ENCODE measurements at places on chromosomes 11 and 22.

- DNase-seq = peak; percentile 60
Measured at GRCh38 chr11:19660076-19660475, 52.6 kb upstream of the NAV2 start.

- DNase-seq = no peak
Measured at GRCh38 chr11:12161137-12161536, 50.7 kb downstream of the MICAL2 start.

DNA sequence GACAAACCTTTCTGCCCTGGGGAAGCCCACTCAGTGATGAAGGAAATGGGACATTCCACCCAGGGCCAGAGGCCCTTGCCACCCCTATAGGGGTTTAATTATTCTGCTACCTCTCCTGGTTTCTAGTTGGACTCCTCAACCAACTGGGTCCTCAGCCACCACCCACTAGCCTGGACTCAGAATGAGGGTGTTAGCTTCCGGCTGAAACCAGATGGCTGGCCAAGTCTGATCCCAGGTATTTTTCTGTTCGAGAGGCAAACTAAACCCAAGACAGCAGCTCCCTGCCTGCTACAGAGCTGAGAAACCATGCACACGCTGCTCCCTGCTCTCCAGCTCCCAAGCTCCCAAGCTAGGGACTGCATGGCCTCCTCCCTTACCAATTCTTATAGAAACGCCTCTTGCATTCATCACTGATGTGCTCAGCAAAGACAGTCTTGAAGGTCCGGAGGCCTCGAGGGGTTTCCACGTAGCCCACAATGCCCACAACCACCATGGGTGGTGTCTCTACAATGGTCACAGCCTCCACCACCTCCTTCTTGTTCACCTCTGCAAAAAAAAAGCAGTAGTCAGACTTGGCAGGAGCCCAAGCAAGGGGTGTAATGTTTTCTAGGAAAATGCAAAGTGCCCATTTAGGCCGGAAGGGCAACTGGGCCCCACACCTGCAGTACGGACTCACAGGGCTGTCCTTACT is 2.2 kb downstream of the RPL3 start:
- DNase-seq = peak; percentile 18

GRCh38 chr22:46281866-46282678 is 14.3 kb downstream of the TTC38 start:
- DNase-seq = no peak

GRCh38 chr11:134753771-134754520 is 341.9 kb upstream of the B3GAT1 start:
- no peak for DNase-seq

DNA sequence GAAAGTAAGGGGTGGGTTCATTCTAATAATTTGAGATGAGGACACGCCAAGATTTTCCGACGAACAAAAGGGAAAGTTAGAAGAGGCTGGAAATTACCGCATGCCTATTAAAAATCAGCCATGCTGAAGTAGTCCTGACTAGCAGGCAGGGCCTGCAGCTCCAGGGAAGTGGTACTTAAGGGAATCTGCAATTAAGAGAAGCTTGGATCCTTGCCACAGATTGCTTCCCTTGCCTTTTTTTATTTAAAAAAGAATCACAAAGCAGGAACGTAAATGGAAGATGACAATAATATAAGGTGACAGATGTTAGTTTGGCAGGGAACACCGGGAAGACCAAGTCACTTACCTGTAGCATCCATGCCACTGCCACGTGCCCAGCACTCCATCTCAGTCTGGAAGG is 359.3 kb downstream of the CADM1 start:
- no peak for DNase-seq

DNA sequence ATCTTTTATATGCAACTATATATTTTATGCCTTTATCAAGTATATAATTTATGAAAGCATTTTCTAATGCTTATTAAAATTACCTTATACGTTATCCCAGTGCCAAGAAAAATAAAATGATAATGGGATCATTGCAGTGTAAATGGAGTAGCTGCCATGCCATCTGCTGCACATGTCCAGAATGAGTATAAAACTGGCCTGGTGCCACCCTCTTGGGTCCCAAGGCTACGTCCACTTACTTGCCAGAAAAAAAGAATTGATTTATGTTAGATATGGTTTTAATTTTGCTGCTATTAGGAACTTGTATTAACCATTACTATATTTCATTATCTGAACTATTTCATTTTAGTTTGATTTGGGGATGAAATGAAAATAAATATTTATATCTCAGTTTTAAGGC is 1127.1 kb upstream of the CNTN5 start:
- DNase-seq = no peak

DNA sequence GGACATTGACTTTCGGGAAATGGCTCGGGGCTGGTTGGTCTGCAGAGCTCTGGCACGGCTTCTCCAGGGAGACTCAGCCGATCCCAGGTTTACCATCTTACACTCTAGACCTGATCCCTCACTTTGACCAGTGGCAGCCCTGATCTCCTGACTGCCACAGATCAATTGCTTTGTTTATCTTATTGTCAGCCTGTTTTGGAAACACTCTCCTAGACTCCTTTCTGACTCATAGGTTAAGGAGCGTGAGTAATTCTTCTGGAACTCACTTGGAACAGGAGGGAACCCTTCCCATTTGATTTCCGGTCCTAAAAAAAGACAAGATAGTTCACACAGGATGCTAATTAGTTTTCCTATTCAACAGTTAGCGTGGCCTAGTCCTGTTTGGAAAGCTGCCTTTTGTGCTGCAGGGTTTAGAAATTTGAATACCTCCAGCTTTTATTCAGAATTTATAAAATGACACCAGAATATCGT is 16.0 kb upstream of the BMAL1 start:
- peak; percentile 89 for DNase-seq

GRCh38 chr11:69638941-69639681 is 1.8 kb upstream of the CCND1 start:
- DNase-seq = peak; percentile 96

DNA sequence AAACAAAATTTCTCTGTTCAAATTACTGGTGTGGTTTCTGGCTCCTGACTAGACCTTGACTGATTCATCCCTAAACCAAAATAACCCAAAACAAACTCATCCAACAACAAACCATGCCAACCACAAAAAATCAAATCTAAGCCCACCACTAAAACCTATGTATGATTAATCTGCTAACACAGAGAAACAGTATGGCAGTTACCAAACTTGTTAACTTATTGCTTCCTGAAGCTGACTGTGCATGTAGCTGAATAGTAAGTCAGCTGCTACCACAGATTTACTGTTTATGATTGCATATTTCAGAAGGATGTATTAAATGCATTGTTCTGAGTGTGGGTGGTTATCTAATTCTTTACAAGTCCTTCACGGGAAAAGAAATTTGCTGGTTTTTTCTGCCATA is 231.1 kb downstream of the SWAP70 start:
- peak; percentile 79 for DNase-seq

- no peak for DNase-seq
Measured at GRCh38 chr11:57903441-57904123, 120.1 kb upstream of the OR9Q1 start.

- peak; percentile 49 for DNase-seq
Measured at GRCh38 chr11:96235751-96236150, 107.2 kb downstream of the MAML2 start.

DNA sequence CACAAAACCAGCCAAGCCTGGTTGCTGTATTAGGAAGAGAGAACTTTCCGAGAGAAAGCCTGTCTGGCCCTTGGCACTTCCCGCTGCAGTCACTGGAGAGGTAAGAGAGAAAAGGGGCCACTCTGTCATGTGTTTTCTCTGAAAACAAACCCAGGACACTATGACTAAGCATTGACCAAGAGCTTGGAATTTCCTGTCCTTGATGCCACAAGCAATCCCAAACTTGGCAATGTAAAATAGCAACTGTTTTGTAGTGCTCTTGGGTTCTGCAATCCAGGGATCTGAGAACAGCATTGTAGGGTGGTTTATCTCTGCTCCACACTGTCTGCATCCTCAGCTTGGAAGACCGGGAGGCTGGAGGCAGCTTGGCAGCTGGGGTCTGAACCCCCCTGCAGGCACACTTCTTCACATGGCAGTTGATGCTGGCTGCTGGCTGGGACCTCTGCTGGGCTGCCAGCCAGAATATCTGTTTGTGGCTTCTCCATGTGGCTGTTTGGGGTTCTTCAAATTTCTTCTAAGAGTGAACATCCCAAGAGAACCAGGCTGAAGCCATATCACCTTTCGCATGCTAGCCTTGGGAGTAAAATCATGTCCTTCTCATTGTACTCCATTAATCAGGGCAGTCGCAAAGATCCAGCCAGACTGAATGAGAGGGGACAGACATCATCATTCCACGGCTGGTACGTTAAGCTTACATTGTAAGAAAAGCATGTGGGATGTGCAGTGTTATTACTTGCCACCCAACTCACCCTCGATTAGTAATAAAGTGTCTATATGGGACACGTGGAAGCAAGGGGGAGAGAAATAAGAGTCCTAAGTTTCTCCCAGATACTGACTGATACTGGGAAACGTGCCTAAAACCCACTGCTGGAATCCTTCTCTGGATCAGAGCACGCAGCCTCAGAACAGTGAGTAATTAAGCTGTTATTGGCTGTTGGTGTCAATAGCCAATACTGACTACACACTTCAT is 537.4 kb upstream of the B3GAT1 start:
- peak; percentile 77 for DNase-seq

DNA sequence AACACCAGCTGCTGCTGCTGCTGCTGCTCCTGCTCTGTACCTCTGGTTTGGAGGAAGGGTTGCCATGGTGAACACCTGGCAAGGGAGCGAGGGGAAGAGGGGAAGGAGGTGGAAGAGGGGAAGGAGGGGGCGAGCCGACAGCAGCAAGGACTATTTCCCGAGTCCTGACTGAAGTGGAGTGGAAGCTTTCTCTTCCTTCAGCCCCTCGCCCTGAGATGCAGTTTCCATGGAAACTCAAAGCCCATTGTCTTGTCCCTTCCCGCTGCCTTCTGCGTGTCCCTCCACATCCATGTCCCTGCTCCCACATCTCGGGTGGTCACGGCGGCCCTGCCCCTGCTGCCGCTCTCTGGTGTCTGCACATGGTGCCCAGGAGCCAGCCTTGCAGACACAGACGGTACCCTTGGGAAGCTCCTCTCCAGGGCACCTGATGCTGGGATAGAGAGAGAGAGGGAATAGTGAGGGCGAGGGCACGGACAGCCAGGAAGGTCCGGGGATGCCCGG is 28.6 kb downstream of the FAM83F start:
- no peak for DNase-seq

DNA sequence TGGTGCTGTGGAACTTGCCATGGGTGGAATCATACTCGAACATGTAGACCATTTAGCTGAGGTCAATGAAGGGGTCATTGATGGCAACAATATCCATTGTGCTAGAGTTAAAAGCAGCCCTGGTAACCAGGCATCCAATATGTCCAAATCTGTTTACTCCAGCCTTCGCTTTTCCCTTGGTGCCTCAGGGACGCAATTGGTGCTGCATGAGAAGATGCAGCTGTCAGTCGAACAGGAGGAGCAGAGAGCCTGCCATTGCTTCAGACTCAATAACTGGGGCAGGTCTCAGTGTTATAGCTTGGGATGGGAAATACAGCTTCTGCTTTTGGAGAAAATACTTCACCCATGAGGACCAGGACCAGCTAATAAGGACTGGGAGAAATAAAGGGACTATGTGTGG is 5.0 kb upstream of the MCHR1 start:
- no peak for DNase-seq

DNA sequence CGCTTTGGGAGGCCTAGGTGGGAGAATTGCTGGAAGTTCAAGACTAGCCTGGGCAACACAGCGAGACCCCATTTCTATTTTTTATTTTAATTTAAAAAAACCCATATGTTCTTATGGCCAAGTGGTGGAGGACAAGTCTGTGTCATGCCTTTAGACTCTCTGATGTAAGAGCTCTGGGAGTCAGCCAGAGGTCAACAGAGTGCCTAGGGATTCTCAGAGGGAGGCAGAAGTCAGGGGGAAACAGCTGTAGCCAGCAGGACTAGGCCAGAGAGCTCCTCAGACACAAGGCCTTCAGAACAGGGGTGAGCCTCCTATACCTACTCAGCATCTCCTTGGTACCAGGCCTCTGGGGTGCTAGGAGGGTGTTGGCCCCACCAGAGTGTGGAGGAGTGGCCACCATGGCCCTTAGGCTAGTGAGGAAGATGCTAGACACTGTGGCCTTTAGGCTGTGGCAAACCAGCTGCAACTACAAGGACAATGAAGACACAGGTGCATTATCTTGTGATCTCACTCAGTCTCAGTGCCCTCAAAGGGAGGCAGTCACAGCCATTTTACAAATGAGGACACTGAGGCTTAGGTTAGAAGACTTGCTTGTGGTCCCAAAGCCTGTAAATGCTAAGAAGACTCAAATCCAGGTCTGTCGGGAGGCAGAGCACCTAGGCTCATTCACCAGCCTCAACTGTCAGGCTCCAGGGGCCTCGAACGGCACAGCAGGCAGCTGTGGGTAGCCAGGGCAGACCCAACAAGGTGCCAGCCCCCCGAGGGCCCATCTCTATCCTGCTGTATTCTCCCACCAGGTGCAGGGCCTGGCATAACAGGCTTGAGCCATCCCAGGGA is 5.0 kb downstream of the ZP1 start:
- peak; percentile 69 for DNase-seq

GRCh38 chr22:35085621-35086020 is 19.7 kb downstream of the ISX start:
- no peak for DNase-seq

- DNase-seq = no peak
Measured at GRCh38 chr11:117621226-117621625, 175.8 kb downstream of the DSCAML1 start.

GRCh38 chr22:24686280-24686679 is 83.3 kb downstream of the GGT1 start:
- DNase-seq = no peak

- peak; percentile 54 for DNase-seq
Measured at GRCh38 chr11:19326499-19326898, 85.8 kb upstream of the E2F8 start.

DNA sequence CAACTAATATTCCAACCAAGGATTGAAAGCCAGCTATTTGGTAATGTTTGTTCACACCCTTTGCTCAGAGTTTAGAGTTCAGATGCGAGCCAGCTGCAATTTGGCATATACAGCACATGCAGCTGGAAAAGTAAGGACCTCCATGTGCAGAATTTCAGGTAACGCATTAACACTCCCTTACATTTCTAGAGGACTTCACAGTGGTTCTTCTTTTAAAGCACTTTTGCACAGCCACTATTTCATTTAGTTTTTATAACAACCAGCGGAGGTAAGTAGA is 3.4 kb downstream of the POU2AF3 start:
- no peak for DNase-seq

GRCh38 chr22:49566693-49567092 is 261.0 kb downstream of the BRD1 start:
- DNase-seq = no peak

- DNase-seq = no peak
Measured at GRCh38 chr22:42173183-42173926, 42.7 kb upstream of the CYP2D6 start.
